Fibroblast of lung (primary cell): ENCODE measurements at places on chromosomes 11 and 22. TPM values are rescaled to one million over a fixed set of nuclear protein-coding genes. Genes with fewer than 3 reads are reported as not detected.

DNA sequence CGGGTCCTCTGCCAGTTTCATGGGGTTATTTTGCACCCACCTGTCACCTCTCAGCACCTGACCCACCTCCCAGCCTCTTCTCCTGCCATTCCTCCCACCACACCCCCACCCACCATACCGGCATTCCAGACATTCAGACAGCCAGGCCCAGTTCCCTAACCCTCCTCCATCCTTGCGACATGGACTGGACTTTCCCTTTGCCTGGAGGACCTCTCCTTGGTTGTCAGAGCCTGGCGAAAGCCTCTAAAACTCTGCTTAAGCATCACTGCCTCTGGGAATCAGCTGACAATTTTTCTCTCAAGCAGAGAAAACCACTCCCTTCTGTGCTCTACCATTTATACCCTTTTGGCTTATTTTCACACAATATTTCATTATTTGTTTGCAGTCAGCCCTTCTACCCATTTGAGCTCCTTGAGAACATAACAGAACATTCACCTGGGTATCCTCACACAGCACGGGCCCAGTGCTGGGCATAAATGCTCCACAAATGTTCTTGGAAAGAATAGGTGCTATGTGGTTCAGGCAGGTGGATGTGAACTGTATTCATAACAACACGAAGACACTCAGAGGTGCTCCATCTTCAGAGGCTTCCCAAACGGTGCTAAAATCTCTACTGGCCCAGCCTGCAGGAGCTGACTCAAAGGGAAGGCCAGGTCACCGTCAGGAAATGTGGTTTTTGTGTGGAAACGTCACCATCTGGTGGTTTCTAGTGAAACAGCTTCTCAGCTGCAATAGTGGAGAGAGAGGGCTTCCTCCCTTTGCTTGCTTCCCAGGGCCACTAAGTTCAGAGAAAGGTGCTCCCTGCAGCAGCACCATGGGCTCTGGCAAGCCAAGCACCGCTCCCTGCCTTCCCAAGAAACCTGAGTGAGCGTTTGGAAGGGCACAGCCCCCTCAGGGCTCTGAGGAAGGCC, 10.4 kb downstream of the SPATA19 start:
- DNase-seq = peak; percentile 44

- DNase-seq = no peak
These were observed 52.5 kb downstream of the MACROD1 start for GRCh38 chr11:64113462-64113780.

GRCh38 chr22:38788021-38788816, 5.7 kb downstream of the DNAL4 start:
- peak; percentile 97 for DNase-seq

Gene SLC15A3
- total RNA-seq = 19.5 and 29.9 TPM in 2 replicates

DNA sequence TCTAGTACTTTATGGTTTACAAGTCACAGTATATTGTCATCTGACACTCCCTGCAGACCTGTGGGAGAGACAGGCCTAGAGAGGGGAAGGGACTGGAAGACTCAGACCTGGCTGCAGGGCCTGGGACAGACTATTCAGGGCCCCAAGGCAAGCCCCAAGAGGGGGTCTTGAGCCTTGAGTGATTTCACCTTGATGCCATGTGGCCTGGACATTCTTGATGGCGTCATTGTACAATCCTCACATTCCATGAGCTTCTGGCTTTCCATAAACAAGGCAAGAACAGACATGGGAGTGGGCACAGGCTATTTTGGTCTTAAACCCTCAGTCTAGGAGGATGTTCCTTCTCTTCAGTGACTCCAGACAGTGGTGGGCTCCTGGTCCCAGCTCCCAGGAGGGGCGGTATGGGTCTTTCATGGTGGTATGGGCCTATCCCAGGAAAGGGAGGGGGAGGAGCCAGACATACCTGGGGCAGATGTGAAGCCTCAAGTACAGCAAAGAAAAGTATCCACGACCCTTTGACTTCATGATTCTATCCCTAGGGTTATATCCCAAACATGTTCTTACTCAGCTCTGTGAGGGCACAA, 1.8 kb upstream of the TBC1D10A start:
- DNase-seq = peak; percentile 39

DNA sequence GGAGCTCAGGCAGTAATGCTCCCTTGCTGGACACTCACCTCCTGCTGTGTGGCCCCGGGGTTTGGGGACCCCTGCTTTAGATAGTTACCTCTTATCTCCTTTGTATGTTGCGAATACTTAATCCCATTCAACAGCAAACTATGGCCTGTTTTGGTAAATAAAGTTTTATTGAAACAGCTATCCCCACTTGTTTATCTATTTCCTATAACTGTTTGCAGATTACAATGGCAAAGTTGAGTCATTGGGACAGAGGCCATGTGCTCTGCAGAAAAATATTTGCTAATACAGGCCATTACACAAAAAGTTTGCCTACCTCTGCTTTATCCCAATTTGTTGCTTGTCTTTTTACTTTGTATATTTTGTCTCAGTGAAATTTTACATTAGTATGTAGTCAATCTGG, 68.4 kb downstream of the CACNA1I start:
- no peak for DNase-seq

Gene UBE2L6
- total RNA-seq = 78.6 and 94.8 TPM in 2 replicates

- DNase-seq = peak; percentile 23
These were observed 4.8 kb downstream of the PAX6 start for GRCh38 chr11:31806186-31806927.

GRCh38 chr11:41781441-41781840, 322.0 kb upstream of the LRRC4C start:
- no peak for DNase-seq

DNA sequence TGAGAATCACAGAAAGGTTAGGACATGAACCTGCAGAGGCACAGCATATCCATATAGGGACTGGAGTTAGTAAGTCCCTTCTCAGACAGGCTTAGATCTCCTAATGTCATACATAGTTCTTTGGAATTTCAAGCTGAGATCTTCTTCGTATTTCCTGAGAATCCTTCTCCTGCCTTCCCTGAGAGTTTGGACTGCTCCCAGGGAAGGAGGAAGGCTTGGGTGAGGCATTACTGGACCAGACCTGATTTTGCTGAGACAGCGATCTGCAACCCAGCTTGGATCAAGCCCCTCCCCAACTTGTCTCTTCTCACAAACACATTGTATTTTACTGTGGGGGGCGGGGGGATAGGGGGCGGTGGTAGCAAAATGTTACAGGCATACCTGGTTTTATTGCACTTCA, 108.5 kb downstream of the TSPAN18 start:
- no peak for DNase-seq

Gene FAM181B
- total RNA-seq = 0.17 TPM in 1 of 2 replicates, not detected in the other

Gene SGSM1
- under 0.01 TPM in 1 of 2 replicates, not detected in the other for total RNA-seq

GRCh38 chr11:114060392-114061047, 1.0 kb downstream of the ZBTB16 start:
- DNase-seq = peak; percentile 21

Gene CALCA
- not detected in 2 replicates for total RNA-seq

DNA sequence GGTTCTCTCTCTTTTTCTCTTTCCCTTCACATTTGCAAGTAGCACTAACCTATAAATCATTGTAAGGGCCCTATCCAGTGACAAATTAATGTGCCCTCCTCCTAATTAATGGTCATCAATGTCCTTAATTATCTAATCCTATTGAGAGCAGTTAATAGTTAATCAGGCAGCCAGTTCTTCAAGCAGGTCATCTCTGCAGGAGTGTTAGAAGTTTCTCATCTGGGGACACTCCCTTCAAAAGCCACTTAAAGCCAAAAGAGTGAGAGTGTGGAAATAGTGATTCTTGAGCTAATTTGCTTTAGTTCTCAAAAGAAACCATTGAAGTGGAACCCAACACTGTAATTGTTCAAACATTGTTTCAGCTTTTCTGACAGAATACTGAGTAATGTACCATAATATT, 141.6 kb downstream of the ELP4 start:
- no peak for DNase-seq

Gene TPBGL
- total RNA-seq = under 0.01 TPM in 1 of 2 replicates, not detected in the other

- DNase-seq = no peak
These were observed 155.1 kb upstream of the BLID start for GRCh38 chr11:122271137-122271536.

DNA sequence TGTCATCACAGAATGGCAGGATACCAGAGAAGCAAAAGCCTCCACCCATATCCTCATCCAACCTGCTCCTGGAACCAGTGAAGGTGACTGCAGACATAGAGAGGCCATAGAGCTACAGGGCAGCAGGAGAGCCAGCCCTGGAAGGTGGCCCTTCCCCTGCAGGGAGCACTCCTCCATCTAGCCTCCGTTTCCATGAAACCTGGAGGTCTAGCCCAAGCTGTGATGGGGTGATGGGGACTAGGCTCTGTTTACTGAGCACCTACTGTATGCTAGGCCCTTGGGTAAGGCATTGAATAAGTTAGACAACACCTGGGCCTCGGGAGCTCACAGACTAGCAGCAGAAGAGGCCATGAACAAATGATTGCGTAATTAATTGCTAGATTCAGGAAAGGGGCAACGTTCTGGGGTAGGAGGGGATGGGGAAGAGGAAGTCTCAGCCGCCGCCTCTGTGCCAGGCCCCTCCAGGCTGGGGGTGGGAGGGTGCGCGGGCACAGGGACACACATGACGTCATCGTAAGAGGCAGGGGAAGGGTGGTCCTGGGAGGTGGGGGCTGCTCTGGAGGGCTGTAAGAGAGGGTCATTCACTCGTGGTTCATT, 784 bp upstream of the SYNGR1 start:
- DNase-seq = no peak

DNA sequence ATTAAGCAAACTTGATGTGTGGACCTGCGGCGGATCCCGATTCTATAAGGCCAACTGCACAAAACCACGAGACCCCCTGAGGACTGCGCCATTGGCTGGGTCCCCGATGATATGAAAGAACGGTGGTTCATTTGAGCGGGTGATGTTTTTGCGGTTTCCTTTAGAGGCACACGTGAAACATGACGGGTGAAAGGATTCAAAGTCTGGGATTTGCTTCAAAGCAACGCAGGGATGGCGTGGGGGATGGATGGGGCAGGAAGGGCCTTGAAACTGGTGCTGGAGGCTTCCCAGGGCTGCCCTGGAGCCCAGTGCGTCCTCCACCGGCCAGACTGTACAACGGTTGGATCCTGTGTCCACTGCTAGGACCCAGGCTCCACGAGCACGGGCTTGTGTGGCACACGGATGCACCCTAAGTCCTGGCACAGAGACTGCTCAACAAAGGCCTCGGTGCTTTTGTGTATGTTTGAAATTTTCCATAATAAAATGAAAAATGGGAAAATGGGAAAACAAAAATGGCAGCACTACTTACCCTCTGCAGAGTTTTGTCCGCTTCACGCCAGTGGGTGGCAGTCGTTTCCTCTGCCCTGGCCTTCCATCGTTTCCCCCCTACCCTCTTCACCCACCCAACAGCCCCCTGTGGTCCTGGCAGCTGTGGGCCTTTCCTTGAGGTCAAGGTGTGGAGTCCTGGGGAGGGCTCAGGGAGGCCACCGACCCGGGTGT, 3.6 kb downstream of the ASCL2 start:
- no peak for DNase-seq

DNA sequence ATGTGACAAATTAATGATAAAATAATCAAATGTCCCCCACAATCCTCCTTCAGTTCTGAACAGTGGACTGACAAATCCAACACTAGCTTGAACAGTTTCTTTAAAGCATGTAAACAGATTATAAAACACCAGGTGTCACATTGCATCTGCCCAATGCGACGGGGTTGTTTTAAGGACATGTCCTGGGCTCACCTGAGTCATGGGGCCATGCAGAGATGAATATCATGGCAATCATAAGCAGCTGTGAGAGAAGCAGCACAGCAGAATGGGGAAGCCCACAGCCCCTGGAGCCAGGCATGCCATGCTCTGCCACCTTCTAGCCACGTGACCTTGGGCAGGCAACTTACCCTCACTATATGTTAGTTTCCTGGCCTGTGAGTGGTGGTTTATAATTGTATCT, 93.9 kb upstream of the KCNA4 start:
- DNase-seq = no peak

DNA sequence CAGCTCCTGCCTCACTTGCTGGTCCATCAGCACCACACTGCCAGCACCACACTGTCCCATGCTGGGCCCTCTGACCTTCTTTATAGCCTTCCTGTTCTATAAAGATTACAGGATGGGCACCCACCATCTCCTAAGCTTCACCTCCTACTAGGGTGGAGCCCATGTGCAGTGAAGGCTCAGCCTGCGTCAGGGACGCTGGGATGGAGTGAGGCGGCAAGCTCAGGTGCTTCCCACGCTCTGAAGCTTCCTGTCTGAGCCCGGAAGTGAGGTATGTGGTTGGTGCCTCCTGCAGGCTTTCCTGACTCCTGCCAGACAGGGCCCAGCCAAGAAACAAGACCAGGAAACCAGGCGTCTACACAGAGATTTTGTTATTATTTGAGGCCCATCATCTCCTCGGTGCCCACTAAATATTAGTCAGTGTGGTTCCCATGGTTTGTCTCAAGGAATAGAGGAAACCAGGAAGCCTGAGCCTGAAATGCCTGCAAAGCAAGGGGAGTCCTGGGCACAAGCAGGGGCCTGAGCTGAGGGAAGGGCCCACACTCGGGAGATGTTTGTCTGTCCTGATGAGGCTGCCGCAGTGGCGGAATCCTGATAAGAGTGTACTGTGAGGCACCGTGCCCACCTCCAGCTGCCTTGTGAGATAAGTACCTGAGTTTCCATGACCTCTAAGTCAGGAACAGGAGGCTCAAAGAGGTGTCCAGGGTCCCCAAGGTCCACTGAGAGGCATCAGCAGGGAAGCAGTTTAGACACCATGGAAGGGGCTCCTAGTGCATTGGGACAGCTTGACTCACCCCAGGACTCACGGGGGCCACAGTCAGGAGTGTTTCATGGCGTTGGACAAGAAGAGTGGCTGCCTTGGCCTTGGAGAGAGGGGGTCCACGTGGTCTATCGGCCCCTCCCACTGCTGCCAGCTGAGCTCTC, 22.0 kb downstream of the RSPH14 start:
- no peak for DNase-seq

GRCh38 chr11:117851106-117851505, 25.4 kb downstream of the FXYD6 start:
- peak; percentile 18 for DNase-seq

- DNase-seq = no peak
These were observed 93.7 kb upstream of the SPON1 start for GRCh38 chr11:13868710-13869397.

DNA sequence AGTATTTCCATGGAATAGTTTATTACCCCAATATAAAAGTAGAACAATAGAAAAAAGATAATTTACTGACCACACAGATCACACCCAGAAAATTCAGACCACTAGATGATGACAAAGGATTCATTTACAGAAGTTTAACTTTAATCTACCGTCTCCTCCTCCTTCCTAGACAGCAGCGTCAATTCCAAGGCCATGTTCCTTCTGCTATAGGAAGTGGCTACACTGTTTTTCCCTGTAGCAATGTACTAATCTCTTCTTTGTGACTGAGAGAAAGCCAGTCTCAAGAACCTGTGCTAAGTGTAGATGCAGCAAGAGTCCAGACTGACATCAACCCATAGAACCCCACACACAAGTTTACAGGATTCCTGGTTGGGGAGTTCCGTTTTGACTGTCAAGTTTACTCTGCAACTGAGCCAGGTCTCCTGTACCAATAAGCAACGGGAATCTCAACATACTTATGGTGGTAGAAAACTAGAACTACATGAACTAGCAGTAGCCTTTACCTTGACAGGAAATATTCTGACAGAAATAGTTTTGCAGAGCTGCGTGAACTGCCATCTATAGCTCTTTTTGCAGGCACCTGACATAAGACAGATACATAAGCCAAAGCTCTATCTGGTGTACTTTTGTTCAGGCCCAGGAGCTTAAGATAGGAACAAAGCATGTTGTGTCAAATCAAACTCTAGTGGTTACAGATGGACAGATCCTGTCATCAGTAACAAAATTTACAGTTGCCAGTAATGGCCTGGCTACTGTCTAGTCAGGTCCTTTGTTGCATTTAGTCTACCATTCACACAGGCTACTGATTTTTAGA, 42.9 kb downstream of the MRTFA start:
- DNase-seq = no peak

- DNase-seq = peak; percentile 11
These were observed 498.7 kb downstream of the METTL15 start for GRCh38 chr11:28606930-28607329.
